ENCODE measurements at places on chromosomes 7 and 10. TPM values are rescaled to one million over a fixed set of nuclear protein-coding genes. Genes with fewer than 3 reads are reported as not detected.
A peak's percentile ranks its signal among the peaks of the same experiment; 100 is the strongest.

DNA sequence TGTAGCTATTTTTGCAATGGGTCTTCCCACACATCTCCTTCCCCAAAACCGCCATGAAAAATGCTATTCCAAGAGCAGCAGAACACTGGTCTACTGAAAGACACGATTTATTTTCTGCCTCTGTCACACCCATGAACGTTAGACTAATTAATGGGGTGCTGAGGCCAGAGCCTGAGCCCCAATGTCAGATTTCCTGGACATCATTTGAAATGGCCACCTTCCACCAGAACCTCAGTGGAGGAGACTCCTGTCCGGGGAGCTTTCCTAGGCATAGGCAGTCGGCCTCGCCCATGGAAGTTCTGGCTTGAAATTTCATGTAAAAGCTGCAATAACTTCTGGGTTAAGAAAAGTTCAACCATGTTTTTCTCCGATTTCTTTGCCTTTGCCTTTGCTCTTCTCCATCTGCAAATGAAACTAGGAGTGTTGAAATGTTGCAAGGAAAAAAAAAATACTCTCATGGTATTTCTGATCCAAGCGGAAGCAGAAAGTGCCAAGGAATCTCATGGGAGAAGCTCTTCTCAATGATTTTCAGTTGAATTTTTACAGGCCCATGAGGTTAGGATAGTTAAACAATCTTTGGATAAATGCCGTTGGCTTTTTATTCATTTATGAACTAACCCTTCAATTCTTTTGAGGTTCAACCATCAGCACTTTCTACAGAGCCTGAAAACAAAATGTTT lies 570.8 kb upstream of the MGMT start:
- no peak overlapping the region for H3K4me3 ChIP-seq
- no peaks in the 10 kb centered on the region for H3K4me1 ChIP-seq
- H3K27ac ChIP-seq = peak overlapping the region; percentile 63
- DNase-seq = no peak
- H3K36me3 ChIP-seq = no peaks in the 10 kb centered on the region
- no peaks in the 10 kb centered on the region for H3K27me3 ChIP-seq

DNA sequence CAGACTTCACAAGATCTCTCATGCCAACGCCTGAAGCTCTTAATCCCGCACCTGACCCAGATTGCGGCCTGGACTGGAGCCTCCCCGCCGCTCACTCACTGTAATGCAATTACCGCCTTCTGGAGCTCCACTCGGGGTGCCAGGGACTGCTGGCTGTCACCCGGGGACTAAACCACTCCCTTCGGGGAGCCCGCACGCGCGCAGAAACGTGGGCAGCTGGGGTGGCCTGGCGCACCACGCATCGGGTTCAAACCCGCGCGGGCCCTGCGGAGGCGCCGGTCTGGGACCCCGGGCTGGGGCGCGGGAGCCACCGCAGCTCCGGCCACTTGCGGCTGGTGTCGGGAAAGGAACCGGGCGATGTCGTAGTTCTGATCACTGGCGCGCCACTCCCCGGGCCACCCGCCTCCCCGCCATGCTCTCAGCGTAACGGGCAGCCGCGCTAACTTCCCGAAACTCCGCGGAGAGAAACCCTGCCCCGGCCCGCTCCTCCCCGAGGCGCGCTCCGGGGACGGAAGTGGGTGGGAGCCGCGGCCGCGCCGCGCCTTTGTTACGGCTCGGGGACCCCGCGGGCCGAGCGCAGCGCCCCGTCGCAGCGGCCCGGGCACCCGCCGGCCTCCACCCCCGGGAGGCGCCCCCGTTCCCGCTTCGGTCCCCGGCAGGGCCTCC lies 100.3 kb upstream of the SVIL start:
- H3K4me3 ChIP-seq = peak overlapping the region; percentile 82
- peaks cover 26% of the 10 kb centered on the region for H3K4me1 ChIP-seq
- no peaks in the 10 kb centered on the region for H3K27me3 ChIP-seq

- H3K27me3 ChIP-seq = no peaks in the 10 kb centered on the region
- no peaks in the 10 kb centered on the region for H3K36me3 ChIP-seq
- no peak for DNase-seq
Observed at GRCh38 chr7:32115831-32116230, 45.6 kb upstream of the PDE1C start.

The ACHE gene
- total RNA-seq = 1.3 TPM

The ZNF467 gene
- not detected for total RNA-seq

GRCh38 chr7:30048582-30048981 lies 20.4 kb downstream of the PLEKHA8 start:
- H3K4me1 ChIP-seq = no peaks in the 10 kb centered on the region
- no peaks in the 10 kb centered on the region for H3K27me3 ChIP-seq
- H3K36me3 ChIP-seq = peaks cover 10% of the 10 kb centered on the region

- H3K4me1 ChIP-seq = no peaks in the 10 kb centered on the region
- H3K27me3 ChIP-seq = no peaks in the 10 kb centered on the region
- DNase-seq = no peak
- no peak overlapping the region for H3K27ac ChIP-seq
- H3K36me3 ChIP-seq = no peaks in the 10 kb centered on the region
- H3K4me3 ChIP-seq = no peak overlapping the region
Observed at GRCh38 chr10:18202680-18203460, 62.6 kb downstream of the CACNB2 start.

DNA sequence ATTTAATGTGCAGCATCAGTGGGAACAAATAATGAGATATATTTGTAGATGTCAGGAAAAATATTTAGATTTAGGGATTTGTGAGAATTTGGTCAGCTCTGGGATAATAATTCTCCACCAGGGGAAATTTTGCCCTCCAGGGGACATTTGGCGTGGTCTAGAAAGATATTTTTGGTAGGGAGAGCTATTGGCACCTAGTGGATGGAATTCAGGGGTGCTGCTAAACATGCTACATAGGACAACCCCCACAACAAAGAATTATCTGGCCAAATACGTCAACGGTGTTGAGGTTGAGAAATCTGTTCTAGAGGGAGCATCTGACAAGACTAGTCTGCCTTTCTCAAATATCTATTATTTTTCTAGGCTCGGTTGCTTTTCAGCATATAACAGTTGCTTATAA lies 2.1 kb downstream of the ADK start:
- H3K27me3 ChIP-seq = no peaks in the 10 kb centered on the region
- no peaks in the 10 kb centered on the region for H3K36me3 ChIP-seq
- no peak overlapping the region for H3K4me3 ChIP-seq
- peaks cover 9% of the 10 kb centered on the region for H3K4me1 ChIP-seq

DNA sequence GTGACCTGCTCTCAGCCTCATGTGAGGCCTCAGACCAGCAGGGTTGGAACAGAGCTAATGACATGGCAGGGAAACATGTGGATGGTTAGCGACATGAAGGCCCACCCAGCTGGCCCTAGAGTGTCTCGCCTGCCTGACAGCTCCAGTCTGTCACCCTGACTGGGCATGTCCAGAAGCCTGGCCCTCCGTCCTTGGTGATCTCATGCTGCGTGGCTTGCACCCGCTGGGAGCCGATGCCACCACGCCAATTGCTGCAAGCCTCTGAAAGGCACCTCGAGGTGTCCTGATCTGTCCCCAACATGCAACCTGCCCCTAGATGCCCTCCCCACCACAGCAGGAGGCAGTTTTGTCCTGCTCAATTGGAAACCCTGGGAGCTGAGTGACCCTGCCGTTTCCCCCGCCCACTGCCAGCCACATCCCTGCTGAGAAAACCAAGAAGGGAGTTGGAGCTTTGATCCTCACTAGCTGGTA lies 27.8 kb upstream of the RET start:
- no peaks in the 10 kb centered on the region for H3K4me1 ChIP-seq
- H3K36me3 ChIP-seq = no peaks in the 10 kb centered on the region
- H3K27ac ChIP-seq = no peak overlapping the region
- DNase-seq = no peak

DNA sequence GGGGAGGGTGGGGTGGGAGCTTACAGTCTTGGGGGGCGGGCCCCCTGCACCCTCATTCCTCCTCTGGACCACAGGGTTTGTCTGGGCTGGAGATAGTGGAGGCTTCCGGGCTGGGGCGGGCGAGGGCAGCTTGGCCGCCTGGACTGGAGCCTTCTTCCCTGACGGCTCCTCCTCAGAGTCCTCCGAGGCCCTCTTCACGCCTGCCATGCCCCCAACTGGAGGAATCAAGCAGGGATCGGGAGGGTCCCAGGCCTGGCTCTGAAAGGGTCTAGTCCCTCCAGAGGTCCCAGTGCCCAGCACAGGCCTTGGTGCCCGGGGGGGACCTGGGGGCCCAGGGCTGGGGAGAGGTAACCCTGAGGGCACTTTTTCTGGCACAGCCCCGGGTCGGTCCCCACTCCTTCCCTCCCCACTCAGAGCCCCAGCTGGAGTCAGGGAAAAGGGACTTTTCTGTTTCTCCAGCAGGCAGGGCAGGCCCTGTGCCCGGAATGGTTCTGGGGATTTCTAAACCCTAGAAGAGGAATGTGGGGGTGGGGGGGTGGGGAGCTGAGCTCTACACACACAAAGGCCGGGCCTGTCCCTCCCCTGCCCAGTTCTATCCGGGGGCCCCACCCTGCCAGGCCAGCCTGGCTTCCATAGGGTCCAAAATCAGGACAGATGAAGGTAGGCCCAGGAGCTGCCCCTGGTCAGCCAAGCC lies 11.6 kb downstream of the MICALL2 start:
- no peaks in the 10 kb centered on the region for H3K4me1 ChIP-seq
- no peak for DNase-seq
- no peaks in the 10 kb centered on the region for H3K27me3 ChIP-seq
- no peaks in the 10 kb centered on the region for H3K36me3 ChIP-seq
- no peak overlapping the region for H3K4me3 ChIP-seq

GRCh38 chr7:128935342-128935730 lies 2.4 kb upstream of the IRF5 start:
- no peaks in the 10 kb centered on the region for H3K36me3 ChIP-seq
- no peak for DNase-seq
- no peak overlapping the region for H3K27ac ChIP-seq
- peaks cover 35% of the 10 kb centered on the region for H3K27me3 ChIP-seq
- H3K4me3 ChIP-seq = no peak overlapping the region

- H3K27ac ChIP-seq = peak overlapping the region; percentile 97
- no peaks in the 10 kb centered on the region for H3K36me3 ChIP-seq
- no peaks in the 10 kb centered on the region for H3K27me3 ChIP-seq
- DNase-seq = peak; percentile 77
- peak overlapping the region; percentile 12 for H3K4me3 ChIP-seq
- peaks cover 37% of the 10 kb centered on the region for H3K4me1 ChIP-seq
Observed at GRCh38 chr10:124671486-124672075, 72.6 kb downstream of the FAM53B start.

The CDC14C gene
- total RNA-seq = 0.15 TPM

The MUC12 gene
- 1.2 TPM for total RNA-seq

DNA sequence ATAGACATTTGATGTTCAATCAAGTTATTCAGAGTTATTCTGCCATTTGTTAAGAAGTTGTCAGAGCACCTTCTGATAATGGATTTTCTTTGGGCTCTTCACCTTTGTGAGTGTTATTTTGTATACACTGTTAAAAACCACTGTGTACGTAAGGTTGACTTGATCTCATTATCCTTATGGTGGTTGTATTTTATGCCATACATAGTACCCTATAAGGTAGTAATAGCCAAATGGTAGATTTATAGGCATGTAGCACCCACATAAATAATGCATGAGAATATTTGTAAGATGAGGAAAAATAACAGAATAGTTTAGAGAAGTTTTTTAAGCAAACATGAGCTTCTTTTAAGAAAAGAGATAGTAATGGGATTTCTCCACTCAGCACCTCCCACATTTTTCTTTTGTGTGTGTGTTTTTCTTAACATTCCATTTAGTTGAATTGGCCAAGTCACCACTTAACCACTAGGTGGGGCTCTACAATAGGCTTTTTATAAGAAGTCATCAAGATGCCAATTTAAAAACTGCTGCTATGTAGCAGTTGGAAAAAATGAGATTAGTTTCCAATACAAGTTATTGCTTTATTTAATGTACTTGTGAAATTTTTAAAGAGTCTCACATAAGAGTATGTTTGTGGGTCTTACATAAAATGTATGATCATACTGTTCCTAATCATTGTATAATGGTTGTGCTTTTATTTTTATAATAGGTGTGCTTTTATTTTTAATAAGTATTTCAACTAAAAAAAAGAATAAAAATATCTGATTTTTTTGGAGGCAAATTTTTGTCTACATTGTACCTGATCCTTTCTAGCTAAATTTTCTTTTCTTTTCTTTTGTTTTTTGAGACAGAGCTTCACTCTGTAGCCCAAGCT lies 41.1 kb upstream of the STMP1 start:
- H3K36me3 ChIP-seq = peaks cover 84% of the 10 kb centered on the region
- no peak overlapping the region for H3K4me3 ChIP-seq
- H3K27me3 ChIP-seq = no peaks in the 10 kb centered on the region
- no peaks in the 10 kb centered on the region for H3K4me1 ChIP-seq
- DNase-seq = peak; percentile 56
